ENCODE measurements at places on chromosomes 7 and 10.

DNA sequence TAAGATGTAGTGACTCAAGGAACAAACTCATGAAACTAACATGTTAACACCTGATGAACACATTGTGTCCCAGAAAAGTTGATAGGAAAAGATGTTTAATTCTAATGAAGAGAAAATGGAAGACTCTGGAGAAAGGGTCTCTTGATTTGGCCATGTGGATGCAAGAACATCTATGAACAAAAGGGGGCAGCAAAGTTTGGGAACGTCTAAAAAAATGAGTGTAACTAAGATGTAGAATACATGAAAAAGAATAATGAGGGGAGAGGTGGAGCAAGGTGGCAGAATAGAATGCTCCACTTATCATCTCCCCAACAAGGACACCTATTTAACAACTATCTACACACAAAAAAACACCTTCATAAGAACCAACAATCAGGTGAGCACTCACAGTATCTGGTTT is 805.1 kb downstream of the TNS3 start:
- DNase-seq: no peak

GRCh38 chr10:68816796-68817412 is 10.4 kb upstream of the STOX1 start:
- no peak for DNase-seq

- DNase-seq: no peak
Measured at GRCh38 chr10:61166065-61166464, 222.1 kb upstream of the RHOBTB1 start.

GRCh38 chr7:66643395-66643794 is 14.7 kb downstream of the KCTD7 start:
- DNase-seq: no peak

- DNase-seq: no peak
Measured at GRCh38 chr7:2000746-2001321, 231.9 kb downstream of the MAD1L1 start.

DNA sequence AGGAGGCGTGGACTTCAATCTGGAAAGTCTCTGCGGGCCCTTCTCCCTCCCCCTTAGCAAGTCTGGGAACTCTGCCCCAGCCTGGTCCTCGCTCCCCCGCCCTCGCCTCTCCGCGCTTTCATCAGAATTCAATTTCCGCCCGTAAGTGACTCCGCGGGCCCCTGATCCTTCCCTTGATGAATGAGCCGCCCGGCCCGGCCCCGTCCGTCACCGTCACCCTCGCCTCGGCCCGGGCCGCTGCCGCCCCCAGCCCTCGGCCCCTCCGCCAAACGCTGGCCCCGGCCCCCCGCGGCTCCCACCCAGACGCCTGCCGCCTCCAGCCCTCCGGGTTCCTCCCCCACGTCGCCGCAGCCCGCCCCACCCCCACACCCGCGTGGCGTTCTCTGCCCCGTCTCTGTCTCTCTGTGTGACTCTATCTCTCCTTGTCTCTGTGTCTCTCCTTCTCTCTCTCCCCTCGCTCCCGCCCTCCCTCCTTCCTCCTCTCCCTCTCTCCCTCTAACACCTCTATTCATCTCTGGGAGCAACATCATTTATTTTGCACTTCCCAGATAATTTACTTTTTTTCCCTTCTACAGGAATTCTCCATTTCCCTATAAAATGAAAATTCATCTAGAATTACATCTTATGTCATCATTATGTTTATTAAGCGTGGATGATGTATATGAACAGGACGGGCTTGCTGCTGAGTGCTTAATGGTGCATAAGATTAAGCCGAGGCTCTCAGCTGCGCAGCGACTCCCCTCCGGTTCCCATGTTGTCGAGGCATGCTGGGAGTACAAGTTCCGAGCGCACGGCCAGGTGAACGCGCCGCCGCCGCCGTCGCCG is 91.2 kb upstream of the PAX2 start:
- no peak for DNase-seq

- no peak for DNase-seq
Measured at GRCh38 chr7:45880433-45880860, 7.6 kb upstream of the CCDC201 start.

DNA sequence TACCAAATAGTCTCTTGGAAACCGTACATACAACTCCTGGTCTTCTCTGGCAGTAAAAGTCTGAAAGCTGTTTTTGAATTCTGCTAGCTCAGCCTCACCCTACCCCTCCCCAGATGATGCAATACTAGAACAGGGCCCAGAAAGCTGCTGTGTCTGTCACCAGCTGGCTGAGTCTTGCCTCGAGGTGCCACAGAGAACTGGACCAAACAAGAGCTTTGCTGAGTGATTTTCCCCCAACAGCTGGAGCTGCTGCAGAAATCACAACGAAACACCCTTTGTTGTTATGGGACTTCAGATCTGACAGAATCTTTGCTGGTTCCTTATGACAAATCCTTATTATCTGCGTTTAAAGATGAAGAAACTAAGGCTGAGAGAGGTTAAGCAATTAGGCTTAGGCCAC is 134.1 kb downstream of the SPAG6 start:
- DNase-seq: no peak

All from NCI-H446 treated with DMSO at 0.1 percent for 48 hours (cell line).